ENCODE measurements at places on chromosomes 7 and 10.

DNA sequence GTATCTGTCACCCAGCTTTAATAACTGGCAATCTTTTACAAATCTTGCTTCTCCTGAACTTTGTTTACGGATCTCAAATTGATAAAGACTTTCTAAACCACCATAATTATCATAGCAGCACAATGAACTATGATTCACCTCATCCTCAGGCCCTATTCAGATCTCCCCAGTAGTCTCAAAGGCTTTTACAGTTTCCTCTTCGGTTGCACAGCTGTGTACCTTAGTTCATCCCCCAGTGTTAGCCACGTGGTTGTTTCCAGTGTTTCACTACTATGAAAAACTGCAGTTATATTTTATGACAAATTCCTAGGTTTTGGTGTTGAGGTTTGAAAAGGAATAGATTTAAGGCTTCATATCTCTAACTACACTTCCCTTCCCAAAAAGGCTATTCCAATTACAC is 24.9 kb downstream of the PAXIP1 start:
- DNase-seq: no peak

DNA sequence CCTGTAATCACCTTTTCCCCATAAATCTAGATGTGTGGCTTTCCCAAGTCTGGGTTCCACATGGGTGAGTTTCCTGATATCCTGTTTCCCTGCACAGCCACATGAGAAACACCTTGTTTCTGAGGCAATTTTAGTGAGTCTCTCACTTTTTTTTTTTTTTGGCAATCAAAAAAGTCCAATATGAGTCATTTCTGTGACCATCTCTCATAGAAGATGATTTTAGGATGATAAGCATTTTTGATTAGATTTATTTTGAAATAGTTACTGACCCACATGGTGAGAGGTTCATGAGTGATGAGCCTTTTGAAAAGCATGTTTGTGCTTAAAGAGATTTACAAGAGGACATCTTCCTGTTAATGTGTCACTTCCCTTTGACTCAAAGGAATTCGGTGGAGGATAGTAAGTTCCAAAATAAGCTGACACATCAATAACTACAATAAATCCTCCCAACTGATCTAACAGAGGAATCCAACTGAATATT is 464.0 kb downstream of the INHBA start:
- no peak for DNase-seq

GRCh38 chr7:37445790-37446189 is 2.9 kb downstream of the ELMO1 start:
- no peak for DNase-seq

DNA sequence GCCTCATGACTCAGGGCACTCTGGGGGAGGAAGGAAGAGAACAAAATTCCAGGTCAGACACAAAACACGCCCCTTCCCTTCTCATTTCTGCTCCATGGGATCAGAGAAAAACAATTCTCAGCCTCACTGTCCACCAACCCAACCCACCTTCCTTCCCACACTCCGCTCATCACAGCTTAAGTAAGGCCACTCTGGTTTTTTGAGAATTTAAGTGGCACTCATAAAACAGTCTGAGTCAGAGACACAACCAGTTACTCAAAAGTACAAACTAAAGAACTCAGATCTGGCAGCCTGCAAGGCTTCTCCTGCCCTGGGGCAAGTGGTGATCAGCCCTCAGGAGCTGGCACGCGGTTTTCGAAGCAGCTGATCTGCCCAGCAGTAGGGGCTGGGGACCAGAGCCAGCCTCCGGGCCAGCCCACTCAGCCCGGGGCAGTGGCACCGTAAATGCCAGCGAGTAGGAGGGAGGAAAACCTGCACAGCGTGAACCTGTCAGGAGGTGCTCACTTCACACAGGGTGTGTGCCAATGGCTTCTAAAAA is 39.1 kb upstream of the ABLIM1 start:
- no peak for DNase-seq

GRCh38 chr10:25575343-25575742 is 358.7 kb upstream of the MYO3A start:
- DNase-seq: no peak

- no peak for DNase-seq
Measured at GRCh38 chr10:119655566-119656001, 4.4 kb downstream of the BAG3 start.

DNA sequence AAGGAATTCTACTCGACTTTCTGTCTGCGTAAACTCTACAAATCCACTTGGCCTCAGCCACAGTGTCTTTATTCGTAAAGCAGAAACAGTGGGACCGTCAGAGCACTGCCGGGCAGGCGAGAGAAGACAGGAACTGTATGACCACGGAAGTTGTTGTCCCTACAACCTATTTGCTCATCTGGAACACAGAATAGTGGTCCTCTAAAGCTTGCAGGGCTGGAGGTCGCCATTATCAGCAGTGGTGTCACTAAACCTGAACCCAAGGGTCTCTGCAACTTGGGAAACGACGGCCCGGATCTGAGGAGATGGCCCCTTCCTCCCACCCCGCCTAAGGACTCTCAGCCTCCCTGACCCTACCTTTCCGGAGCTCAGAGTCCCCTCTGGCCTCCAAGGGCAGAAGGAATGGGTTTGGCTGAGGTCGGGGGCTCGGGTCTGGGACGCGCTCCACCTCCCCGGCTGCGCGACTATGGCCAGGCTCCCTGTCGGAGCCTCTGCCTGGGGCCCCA is 442 bp downstream of the STYXL1 start:
- no peak for DNase-seq

DNA sequence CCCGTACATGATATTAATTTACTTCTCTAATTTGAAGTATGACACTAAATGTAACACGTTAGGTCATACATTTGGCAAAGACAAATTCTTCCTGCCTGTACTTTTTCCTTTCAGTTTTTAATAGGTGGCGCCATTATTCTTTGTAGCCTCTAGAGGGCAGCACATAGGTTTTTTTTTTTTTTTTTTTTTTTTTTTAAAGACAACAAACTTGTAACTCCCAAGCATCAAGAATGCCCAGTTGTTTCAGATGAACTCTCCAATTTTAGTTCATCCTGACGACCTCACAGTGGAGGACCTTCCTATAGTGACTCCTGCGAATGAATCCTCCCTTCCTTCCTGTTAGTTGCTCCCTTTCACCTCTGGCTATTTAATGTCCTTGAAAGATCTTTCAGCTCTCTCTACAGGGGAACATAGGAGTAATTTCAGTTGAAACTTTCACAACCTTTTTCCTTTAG is 139.3 kb upstream of the HDAC9 start:
- DNase-seq: no peak

DNA sequence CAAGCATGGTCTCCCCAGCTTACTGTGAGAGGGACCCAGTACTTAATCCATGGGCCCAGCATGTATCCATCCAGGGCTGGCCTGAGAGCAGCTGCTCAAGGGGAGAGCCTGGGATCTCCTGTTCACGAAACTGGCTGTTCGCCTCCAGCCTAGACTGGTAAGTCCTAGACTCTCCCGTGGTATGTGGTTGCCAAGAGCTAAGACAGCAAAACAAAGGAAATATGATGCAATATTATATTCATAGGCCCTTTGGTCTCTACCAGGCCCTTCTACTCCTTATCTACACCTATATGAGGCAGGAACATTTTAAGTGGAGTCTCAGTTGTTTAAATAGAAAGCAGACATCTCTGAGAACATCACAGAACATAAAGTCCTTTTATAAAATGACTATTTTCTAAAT is 28.9 kb upstream of the STK17A start:
- no peak for DNase-seq

- DNase-seq: no peak
Measured at GRCh38 chr7:91103363-91103762, 160.9 kb upstream of the FZD1 start.

DNA sequence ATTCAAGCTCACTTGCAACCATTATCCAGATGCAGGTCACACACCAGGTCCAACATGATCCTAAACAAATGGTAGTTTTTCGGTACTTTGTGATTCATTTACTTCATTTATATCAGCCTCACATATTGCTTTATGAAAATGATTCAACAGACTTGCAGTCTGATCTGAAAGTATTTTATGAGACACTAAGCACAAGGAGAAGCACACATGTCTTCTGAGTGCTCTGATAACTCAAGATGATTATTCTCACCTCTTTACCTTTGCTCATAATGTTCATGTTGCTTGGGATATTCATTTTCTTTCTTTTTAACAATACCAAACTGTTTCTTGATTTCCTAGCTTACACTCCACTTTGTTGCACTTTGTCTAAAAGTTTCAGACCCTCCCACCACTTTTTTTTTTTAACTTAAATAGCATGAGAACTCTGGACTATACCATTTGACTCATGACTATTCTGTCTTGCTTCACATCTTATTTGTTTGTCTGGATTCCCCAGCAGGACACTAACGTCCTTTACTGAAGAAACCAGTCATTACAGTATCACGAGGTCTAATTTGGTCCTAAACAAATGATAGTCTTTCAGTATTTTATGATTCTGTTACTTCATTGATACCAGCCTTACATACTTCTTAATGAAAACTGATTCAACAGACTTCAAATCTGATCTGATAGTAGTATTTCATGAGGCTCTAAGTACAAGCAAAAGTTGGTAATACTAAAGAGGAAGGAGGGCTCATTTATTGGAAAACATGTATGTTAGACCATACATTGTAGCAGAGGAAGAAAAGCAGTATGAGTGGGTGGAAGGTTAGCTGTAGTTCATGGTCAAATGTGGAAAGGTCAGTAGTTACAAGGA is 171.8 kb upstream of the AHR start:
- no peak for DNase-seq

DNA sequence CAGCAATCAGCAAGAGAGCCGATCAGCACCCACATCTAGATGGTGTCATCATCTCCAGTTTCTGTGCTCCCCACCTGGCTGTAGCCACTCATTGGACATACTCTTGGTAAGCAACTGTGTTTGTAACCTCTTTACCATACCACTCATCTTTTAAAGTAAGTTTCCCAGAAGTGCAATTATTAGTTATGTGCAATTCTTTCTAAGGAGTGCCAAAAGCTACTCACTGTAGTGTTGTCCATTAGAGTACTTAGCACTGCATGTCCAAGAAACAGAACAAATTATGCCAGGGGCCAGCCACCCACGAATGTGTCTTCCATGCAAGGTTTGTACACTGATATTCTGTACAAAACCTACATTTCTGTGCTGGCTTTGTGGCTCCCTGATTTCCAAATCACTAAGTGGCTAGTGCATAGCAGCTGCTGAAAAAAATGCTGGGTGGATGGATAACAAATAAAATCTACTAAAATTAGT is 131.9 kb downstream of the SRPK2 start:
- DNase-seq: no peak

DNA sequence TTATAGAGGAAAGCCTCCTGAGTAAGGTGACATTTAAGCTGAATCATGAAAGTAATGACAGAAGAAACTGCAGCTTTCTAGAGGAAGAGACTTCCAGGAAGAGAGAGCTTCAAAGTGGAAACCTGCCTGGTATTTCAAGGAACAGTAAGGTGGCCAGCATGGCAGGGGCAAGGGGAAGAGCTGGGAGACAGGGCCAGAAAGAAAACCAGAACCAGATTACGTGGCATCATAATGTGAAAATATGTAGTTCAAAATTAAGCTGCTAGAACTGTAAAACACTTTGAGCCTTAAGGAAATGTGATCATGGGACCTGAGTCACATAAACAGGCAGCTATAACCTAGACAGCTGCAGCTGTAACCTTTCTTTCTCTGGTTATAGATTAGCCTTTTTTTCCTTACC is 238.0 kb upstream of the FOXK1 start:
- no peak for DNase-seq

- no peak for DNase-seq
Measured at GRCh38 chr7:132028144-132028920, 471.9 kb upstream of the PODXL start.

DNA sequence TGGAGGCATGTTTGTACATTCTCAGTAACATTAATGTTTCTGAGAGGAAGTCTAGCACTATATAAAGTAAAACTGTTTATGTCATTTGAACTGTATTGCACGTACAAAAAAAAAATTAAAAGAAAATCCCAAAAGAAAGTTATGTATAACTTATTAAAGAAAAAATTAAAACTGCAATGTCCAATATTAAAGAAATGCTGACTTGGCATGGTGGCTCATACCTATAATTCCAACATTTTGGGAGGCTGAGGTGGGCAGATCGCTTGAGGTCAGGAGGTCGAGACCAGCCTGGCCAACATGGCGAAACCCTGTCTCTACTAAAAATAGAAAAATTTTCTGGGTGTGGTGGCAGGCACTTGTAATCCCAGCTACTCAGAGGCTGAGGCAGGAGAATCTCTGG is 178.7 kb upstream of the VIPR2 start:
- DNase-seq: no peak

DNA sequence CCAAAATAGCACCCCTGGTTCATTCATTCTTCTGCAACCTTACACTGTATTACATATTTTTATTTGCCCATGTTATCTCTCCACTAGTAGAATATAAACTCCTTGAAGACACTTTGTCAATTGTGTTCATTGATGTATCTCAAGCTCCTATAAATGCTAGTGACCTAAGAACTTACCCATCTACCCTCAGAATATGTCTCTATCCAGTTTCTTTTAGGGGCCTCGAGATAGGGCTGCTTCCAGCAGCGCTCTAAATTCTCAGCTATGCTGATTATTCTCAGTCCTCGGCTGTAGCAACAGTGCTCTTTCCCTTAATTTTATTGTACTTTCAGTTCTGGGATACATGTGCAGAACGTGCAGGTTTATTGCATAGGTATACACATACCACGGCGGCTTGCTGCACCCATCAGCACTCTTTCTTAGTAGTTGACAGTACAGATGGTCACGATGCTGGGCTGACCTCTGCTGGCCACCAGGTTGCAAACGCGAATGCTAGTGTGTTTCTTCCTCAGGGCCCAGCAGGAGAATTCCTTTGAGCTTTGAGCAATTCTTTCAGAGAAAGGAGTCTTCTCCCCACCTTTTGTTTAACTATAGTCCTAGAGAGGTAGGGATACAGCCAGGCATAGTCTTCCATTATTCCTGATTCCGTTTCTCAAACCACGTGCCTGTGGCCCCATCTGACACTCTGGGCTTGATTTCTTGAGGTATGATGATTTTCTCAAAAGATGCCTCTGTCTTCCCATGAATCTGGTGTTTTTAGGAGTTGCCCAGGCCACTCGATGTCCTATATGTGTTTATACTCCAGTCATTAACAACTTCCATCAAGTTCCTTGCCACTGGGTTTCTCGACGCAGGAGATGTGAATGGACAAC is 49.1 kb upstream of the CDC14C start:
- no peak for DNase-seq

DNA sequence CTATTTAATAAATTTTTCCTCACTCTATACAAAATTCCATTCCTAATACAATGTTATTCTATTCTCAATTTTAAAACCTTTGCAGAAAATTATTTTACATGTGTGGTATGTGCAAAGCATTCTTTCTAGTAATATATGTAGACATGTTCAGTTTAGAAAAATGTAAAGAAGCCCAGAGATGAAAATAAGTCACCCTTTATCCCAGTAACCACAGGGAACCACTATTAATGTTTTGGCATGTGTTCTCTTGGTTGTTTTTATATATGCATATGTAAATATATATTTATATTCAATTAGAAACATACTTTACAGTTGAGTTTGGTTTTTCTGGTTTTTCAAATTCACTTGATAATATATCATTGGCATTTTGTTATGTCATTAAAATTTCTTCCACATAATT is 14.8 kb upstream of the GLCCI1 start:
- DNase-seq: no peak

GRCh38 chr7:47478017-47478344 is 103.9 kb downstream of the TNS3 start:
- DNase-seq: no peak

- DNase-seq: no peak
Measured at GRCh38 chr10:101535949-101536348, 52.1 kb downstream of the POLL start.
